ENCODE measurements at places on chromosomes 7 and 10. TPM values are rescaled to one million over a fixed set of nuclear protein-coding genes. Genes with fewer than 3 reads are reported as not detected.

PFKP gene
- 231 TPM for total RNA-seq

ANKRD30A gene
- total RNA-seq: not detected

FXYD4 gene
- not detected for total RNA-seq

PPP1R3A gene
- total RNA-seq: not detected

PNLIPRP1 gene
- not detected for total RNA-seq

OR2A42 gene
- not detected for total RNA-seq

TRPV5 gene
- not detected for total RNA-seq

ASIC3 gene
- total RNA-seq: 6.7 TPM

CCDC146 gene
- total RNA-seq: 1.2 TPM

WASHC2A gene
- total RNA-seq: 25.2 TPM

ZNF488 gene
- 0.75 TPM for total RNA-seq

TMEM236 gene
- 0.05 TPM for total RNA-seq

EVX1 gene
- not detected for total RNA-seq

DNAJC1 gene
- 28.1 TPM for total RNA-seq

PAX4 gene
- total RNA-seq: not detected

DNMBP gene
- 2.4 TPM for total RNA-seq

TRPV6 gene
- not detected for total RNA-seq

SFRP4 gene
- total RNA-seq: not detected

AGBL3 gene
- total RNA-seq: 2.2 TPM

CLDN12 gene
- total RNA-seq: 5.8 TPM

FAM25C gene
- not detected for total RNA-seq

CNNM1 gene
- 1.4 TPM for total RNA-seq

NUTM2D gene
- 1.3 TPM for total RNA-seq

AGFG2 gene
- 49.3 TPM for total RNA-seq

CH25H gene
- total RNA-seq: not detected

OPN1SW gene
- total RNA-seq: not detected

CACUL1 gene
- 20.1 TPM for total RNA-seq

RADIL gene
- total RNA-seq: 0.42 TPM

IKZF1 gene
- total RNA-seq: 260 TPM

MRPL43 gene
- 53.4 TPM for total RNA-seq

COA1 gene
- 76.9 TPM for total RNA-seq

LRRN3 gene
- total RNA-seq: 8.0 TPM

ARHGAP22 gene
- 0.27 TPM for total RNA-seq

OR2A12 gene
- total RNA-seq: not detected

FKBP6 gene
- not detected for total RNA-seq

MEIG1 gene
- 1.1 TPM for total RNA-seq

ACBD5 gene
- total RNA-seq: 10.6 TPM

HMX3 gene
- total RNA-seq: not detected

OTUD1 gene
- total RNA-seq: 5.7 TPM

NEUROG3 gene
- total RNA-seq: 0.18 TPM

PLAC9 gene
- not detected for total RNA-seq

CDH23 gene
- 1.6 TPM for total RNA-seq

COL17A1 gene
- not detected for total RNA-seq

SPRN gene
- not detected for total RNA-seq

LRRTM3 gene
- total RNA-seq: not detected

IFIT1B gene
- not detected for total RNA-seq

AKR1C4 gene
- not detected for total RNA-seq

PIK3CG gene
- 14.3 TPM for total RNA-seq

HOXA4 gene
- total RNA-seq: 0.25 TPM
